B cell (primary cell): ENCODE measurements at places on chromosomes 2 and 18. TPM values are rescaled to one million over a fixed set of nuclear protein-coding genes. Genes with fewer than 3 reads are reported as not detected.

- no peak for DNase-seq
- H3K4me3 ChIP-seq: no peak overlapping the region
- no peaks in the 10 kb centered on the region for H3K27me3 ChIP-seq
- H3K36me3 ChIP-seq: no peaks in the 10 kb centered on the region
- H3K27ac ChIP-seq: no peak overlapping the region
Measured at GRCh38 chr18:44067186-44067585, 613.5 kb upstream of the SETBP1 start.

GRCh38 chr2:98016908-98017670, 21.3 kb upstream of the TMEM131 start:
- H3K36me3 ChIP-seq: no peaks in the 10 kb centered on the region
- no peaks in the 10 kb centered on the region for H3K27me3 ChIP-seq
- no peak overlapping the region for H3K4me3 ChIP-seq
- no peak overlapping the region for H3K27ac ChIP-seq

GRCh38 chr2:113010088-113010487, 4.8 kb downstream of the IL36A start:
- no peak overlapping the region for H3K4me3 ChIP-seq
- H3K27ac ChIP-seq: no peak overlapping the region
- DNase-seq: no peak

Gene CHRNG
- not detected in 2 replicates for total RNA-seq

DNA sequence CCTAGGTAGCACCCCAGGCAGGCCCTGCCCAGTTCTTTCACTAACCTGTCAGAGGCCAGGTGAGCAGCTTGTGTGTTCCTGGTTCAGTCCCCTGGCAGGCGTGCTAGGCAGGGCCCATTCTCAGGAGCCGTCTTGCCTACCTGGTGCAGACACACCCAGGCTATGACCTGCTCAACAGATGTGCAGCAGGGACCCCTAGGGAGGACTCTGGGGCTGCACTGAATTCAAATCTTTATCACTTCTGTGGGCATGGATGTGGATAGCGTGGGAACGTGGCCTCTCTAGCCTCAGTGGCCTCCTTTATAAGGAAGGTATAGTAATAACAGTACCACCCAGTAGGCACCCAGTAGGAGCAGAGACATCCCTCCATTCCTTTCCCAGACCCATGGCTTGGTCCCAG, 48.4 kb downstream of the PLEKHB2 start:
- H3K4me3 ChIP-seq: no peak overlapping the region
- DNase-seq: no peak
- peaks cover 16% of the 10 kb centered on the region for H3K36me3 ChIP-seq
- no peaks in the 10 kb centered on the region for H3K27me3 ChIP-seq

- H3K4me3 ChIP-seq: no peak overlapping the region
- no peaks in the 10 kb centered on the region for H3K4me1 ChIP-seq
- DNase-seq: no peak
- no peak overlapping the region for H3K27ac ChIP-seq
- no peaks in the 10 kb centered on the region for H3K27me3 ChIP-seq
- no peaks in the 10 kb centered on the region for H3K36me3 ChIP-seq
Measured at GRCh38 chr2:66526180-66526579, 91.3 kb downstream of the MEIS1 start.

Gene IL1R2
- total RNA-seq: not detected in 2 replicates

- H3K36me3 ChIP-seq: no peaks in the 10 kb centered on the region
- H3K4me1 ChIP-seq: no peaks in the 10 kb centered on the region
- H3K27ac ChIP-seq: no peak overlapping the region
- no peak overlapping the region for H3K4me3 ChIP-seq
- DNase-seq: no peak
Measured at GRCh38 chr2:76938153-76938552, 584.0 kb downstream of the LRRTM4 start.
